ENCODE measurements at places on chromosomes 11 and 22.

- DNase-seq, result no peak
These were observed 10.9 kb downstream of the SMC1B start for GRCh38 chr22:45402466-45402985.

GRCh38 chr11:80462211-80462610 is 1021.4 kb upstream of the TENM4 start:
- DNase-seq, result no peak

DNA sequence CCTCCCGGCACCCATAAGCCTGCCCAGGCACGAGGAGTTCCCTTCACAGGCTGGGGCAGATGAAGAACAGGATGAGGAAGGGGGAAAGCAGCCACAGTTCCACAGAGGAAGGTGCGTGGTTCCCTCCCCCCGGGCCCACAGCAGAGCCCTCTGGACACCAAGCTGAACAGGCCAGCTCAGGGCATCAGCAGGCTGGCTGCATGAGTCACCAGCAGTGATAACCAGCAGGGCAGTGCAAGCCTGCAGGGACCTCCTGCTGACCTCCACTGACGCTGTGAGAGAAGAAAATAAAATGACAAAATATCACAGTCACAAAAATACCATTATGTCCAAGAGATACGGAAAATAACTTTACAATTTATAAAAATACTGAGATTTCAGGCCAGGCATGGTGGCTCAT is 11.5 kb downstream of the RTL6 start:
- DNase-seq, result no peak

DNA sequence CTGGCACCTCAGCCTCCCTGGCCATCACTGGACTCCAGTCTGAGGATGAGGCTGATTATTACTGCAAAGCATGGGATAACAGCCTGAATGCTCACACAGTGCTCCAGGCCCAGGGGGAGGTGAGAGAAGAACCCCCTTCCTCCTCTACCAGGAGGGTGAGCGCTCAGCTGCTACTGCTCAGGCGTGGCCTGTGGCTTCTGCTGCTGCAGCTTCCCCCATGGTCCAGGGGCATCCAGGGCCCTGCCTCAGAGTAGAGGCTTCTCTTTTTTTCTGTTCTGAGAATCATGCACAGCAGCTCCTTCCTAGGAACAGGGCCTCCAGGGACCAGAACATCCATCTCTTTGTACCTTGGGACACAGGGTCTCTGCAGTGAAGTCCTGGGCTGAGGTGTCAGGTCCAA is 83.1 kb downstream of the VPREB1 start:
- DNase-seq, result no peak

Data from cerebellar cortex (tissue), 1 donor.